ENCODE measurements at places on chromosomes 2 and 18.

DNA sequence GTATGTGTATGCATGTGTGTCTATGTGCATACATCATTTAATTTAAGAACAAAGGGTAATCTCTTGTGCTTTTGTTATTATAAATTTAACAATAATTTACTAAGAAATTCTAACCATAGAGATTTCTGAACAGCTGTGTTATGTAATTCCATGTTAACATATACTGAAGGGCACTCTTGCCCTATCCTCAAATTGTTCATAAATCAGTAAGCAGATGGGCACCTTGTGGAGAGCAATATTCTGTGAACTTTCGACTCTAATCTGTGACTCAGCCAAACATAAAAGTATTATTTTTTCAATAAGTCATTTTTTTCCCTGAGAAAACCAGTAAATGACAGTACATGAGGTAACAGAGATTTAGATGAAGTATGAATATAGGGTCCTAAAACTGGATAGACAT, 938.3 kb upstream of the CRIM1 start:
- no peak for DNase-seq

GRCh38 chr18:25099895-25100294, 252.1 kb downstream of the ZNF521 start:
- no peak for DNase-seq

DNA sequence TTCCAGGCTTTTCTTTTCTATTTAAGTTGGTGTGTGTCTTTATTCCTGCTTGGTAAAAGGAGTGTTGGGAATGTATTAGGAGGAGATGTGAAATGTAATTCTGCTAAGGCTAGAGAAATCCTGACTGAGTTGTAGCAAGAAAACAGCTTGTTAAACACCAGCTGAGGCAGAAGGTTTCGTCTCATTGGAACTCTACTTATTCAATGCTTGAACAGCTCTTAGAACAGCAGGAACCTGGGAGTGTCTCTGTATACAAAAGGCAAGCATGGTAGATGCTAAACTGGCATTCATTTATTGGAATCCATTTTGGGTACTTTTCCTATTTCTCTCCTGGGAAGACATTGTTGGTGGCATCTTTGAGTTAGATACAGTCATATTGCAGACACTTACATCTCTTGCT, 280.9 kb downstream of the HRH4 start:
- DNase-seq = no peak

DNA sequence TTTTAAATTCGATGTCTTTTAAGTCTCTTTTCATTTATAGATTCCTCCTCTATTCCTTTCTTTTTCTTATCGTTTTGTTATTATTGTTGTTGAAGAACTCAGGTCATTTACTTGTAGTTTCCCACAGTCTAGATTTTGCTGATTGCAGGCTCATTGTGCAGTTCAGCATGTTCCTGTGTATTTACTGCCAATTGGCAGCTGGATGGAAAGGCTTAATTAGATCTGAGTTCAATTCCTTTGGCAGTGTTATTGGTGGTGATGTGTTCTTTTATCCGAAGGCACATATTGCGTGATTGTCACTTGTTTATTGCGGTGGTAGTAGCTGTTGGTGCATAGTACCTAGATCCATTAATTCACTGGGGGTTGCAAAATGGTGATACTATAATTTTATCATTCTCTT, 180.7 kb downstream of the BABAM2 start:
- no peak for DNase-seq

DNA sequence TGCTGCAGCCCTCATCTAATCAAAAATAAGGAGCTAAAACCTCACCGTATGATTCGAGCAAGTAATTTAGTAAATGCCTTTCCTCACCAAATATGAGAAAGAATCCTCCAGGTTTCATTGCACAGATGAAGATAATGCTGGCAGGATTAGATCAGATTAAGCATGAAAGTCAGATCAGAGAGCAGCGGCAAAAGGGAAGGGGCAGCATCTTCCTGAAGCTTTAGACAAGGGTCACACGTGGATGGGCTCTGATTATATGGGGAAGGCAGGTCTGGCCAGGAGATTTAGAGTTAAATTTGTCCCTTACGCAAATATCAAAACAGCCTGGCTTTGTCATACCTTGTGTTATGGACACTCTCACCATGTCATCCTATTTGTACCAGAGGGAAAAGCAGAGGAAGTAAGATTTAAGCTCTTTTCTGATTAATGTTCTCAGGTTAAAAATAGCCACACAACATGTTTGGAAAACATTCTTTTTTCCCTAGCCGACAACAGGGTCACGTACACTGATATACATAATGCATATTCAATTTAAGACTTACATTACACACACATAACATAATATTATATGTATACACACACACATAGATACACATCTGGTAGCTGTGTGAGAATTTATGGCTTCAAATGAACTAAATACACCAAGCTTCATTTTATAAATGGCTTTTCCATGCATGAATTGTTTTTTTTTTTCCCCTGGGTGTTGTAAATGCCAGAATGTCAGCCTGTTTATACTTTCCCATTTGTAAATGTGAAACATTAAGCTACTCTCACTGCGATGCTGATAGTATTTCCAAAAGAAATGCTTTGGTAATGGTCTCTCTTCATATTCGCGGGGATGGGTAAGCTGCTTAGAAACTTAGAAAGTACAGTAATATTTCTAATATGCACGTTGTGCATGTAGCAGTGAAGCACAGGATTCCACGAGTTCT, 196.3 kb upstream of the SIX3 start:
- no peak for DNase-seq
